ENCODE measurements at places on chromosomes 1 and 21.

- peak; percentile 36 for DNase-seq
Observed at GRCh38 chr21:39346671-39347331, 2.1 kb downstream of the HMGN1 start.

GRCh38 chr1:14184454-14184853 is 414.0 kb upstream of the KAZN start:
- no peak for DNase-seq

DNA sequence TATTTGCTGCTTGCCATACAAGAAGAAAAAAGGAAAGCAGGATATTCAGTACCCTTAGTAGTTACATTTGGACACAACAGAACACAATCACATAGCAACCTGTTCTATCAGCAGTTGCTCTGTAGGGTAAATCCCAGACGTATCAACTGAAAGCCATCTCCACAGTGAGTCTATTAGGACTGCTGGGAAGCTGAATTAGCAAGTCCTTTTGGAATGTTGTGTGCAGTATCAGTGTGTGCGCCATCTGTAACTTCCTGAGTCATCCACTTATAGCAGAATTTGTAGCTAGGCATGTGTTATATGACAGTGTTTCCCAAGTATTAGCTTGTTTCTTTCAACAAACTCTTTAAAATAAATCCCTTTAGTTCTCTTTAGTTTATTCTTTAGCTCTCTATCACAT is 21.3 kb downstream of the CCDC30 start:
- no peak for DNase-seq

- DNase-seq, result peak; percentile 70
Observed at GRCh38 chr21:17818186-17819113, 706 bp downstream of the C21orf91 start.

- no peak for DNase-seq
Observed at GRCh38 chr1:56898005-56898373, 43.4 kb downstream of the C8A start.

- no peak for DNase-seq
Observed at GRCh38 chr1:181658581-181658980, 175.3 kb downstream of the CACNA1E start.

GRCh38 chr1:8334106-8334851 is 16.4 kb downstream of the SLC45A1 start:
- DNase-seq, result no peak

- no peak for DNase-seq
Observed at GRCh38 chr1:5954964-5955363, 37.3 kb downstream of the NPHP4 start.

DNA sequence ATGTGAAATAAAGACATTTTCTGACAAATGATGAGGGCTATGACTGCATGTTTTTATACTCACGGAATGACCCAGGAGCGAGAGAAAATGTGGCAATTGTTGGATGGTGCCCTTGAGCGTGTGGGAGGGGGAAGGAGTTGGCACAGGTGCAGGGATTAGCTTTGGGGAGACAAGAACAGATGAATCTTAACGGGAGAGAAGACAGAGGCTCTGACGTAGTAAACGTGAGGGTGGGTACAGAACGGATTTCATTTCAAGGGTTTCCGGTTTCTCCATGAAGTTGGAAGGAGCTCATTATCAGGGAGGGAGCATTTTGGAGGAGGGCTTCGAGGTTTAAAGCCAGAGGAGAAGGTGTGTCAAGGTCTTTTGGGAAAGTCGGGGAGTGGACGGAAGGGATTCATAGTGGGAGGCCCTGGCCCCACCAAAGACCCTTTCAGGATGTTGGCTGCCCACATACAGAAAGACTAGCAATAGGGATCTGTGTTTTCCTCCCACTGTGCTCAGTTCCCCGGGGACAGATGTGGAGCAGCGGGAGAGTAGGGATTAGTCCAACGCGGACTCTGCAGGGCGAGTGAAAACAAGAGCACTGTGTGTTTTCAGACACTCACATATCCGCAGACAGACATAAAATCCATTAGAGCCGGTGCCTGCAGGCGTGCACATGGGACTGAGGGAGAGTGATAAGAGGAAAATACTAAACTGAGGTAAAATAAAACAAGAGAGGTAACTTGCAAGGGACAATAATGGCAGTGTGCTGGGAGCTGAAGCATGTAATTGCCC is 584.1 kb downstream of the AJAP1 start:
- no peak for DNase-seq

DNA sequence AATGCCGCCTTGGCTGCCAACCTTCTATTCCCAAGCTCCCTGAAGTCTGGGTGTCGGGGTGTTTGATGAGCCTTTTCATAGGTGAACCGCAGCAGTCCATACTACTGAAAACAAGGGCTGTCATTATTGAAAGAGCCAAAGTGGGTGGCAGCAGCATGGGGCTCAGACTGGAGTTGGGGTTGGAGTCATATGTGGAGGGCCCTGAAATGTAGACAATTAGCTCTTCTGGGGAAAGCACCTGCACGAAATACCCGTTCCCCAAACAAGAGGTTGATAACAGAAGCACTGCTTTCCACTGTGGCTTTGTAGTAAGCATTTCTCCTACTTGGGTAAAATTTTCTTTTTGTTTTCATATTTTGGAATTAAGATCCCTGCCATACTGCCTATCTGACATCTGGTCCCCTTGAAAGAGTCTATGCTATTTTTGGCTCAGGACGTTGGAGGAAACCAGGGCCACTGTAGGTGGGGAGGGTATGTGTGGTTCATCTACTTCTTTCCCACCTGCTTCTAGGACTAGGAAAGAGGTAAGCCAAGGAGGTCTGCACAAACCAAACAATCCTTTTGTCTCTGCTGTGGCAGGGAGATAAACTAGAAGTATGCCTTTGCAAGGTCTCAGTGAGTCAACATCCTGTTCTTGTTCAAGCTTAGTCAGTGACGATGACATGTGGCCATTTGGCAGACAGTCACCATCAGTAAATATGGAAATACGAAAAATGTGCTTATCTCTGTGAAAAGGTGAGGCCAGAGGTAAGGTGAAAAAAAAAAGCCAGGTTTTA is 197.0 kb upstream of the UBE2U start:
- peak; percentile 21 for DNase-seq

- DNase-seq, result no peak
Observed at GRCh38 chr1:180966744-180967536, 54.2 kb downstream of the KIAA1614 start.

- peak; percentile 20 for DNase-seq
Observed at GRCh38 chr1:238370599-238370998, 479.9 kb upstream of the ZP4 start.

GRCh38 chr1:117886101-117886795 is 43.2 kb downstream of the GDAP2 start:
- no peak for DNase-seq

GRCh38 chr1:197692965-197693364 is 82.3 kb downstream of the DENND1B start:
- no peak for DNase-seq

DNA sequence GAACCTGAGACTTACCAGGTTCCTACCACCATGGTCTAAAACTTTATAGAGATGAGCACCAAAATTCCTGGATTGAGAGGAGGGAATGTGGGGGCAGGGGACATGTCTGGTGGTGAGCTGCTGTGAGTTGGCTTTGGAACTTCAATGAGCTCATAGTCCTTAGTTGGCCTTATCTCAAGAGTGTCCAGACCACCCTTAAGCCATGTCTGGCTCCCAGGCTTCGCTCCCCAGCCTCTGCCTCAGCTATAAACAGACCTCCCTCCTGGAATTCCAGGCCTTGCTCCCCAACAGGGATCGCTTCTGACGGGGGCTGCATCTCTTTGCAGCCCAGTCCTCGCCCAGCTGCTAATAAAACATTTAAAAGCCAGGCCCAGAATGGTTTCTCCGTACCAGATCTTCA is 19.5 kb downstream of the ATF3 start:
- no peak for DNase-seq

DNA sequence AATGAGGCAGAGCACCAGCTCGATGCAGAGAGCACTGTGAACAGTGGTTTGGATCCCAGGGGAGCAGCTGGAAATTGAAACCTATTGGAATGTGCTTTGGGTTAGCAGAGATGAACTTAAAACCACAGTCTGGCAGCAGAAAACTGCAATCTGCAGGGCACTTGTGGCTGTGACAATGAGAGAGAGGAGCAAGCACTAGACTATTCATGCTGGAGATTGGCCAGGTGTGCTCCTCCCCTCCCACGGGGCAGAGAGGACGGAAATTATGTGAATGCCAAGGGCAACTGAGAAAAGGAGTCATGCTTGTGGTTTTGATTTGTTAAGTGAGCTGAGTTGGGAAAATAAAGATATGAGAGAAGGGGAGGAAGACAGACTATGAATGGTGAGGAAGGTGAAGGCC is 38.1 kb downstream of the HSD3B2 start:
- DNase-seq, result no peak

DNA sequence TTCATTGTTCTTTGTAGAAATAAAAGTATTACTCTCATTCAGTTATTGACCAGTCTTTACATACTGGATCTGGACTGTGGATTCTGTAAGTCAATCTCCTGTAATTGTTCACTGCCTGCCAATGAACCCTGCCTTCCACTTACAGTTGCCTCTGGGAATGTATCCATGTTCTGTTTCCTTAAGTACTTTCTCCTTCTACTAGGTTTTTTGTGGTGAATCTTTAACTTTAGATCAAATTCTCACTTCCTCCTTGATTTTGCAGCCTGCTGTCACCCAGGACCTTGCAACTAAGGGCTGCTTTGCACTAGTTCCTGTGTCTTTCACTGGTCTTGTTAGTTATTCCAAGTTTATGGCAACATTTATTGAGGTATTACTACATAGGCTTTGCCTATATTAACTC is 28.2 kb upstream of the ANKRD13C start:
- DNase-seq, result no peak

DNA sequence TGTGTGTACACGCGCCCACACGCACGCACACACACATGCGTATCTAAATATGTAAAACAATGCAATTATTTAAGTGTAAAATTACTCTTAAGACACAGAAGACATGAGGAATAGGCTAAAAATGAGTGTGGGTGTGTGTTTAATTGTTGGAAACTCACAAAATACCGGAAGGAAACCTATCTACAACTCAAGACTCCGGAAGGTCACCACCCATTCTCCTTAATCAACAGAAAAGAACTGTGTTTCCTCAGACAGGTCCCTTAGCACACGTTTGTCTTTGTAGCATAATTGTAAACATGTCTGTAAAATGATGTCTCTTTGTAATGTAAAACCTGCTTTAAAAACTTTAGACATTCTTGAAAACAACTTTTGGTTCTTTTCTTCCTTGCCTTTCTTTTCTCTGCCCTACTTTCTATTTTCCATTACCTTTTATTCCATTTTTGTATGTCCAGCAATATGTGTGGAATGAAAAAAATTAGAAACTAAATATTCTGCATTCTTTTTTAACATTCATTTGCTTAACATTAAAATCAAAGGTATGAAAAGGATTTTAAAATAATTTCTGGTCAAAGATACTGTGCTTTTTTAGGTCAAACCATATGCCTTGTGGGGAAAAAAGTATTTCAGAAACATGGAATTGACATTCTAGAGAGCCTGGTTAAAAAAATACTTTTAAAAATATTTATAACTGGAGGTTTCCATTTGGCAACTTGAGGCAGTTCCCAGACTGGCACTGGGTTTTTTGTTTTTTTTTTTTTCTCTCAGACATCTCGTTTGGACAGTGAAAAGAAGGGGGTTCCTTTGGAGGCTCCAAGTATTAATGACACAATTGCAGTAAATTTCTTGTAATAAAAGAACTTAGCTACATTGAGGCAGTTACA is 46.2 kb downstream of the ATP5PF start:
- DNase-seq, result no peak

GRCh38 chr1:204975568-204976235 is 67.3 kb upstream of the CNTN2 start:
- DNase-seq, result peak; percentile 56

GRCh38 chr1:94817712-94818111 is 2.4 kb upstream of the SLC44A3 start:
- peak; percentile 59 for DNase-seq

DNA sequence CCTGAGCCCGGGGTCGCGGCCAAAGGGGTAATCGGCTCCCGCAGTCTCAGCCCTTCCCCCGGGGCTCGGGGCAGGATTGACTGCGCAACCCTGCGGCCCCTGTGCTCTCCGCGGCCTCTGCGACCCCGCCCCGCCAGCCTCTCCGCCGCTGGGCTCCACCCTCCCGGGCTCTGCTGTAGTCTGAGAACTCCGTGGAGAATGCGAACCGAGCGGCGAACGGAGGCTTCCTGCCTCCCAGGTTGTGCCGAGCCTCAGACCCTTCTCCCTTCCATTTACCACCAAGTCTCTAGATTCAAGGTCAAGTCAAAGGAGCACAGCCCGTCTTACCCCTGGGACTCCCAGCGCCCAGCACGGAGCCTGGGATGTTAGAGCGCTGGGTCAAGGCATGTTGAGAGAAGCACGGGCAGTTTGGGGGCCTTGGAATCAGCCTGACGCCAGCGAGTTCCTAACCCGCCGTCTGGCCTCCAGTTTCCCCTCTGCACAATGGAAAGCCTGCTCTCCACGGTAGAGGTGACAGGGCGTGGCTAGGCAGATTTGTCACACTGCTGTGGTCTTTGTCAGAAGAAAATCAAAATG is 3.0 kb downstream of the ATP2B4 start:
- peak; percentile 86 for DNase-seq

DNA sequence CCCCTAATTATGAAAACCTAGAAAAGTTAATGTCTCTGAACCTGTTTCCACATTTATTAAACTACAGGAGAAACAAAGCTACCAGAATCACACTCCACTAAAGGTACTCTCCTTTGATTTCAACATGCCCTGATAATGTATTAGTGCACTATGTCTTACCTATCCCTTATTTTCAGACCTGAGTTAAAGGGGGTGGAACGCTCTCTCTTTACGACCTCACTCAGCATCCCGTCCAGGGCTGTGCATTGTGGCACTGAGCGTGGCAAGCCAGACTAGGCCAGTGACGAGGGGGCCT is 678 bp downstream of the LSM10 start:
- DNase-seq, result no peak

DNA sequence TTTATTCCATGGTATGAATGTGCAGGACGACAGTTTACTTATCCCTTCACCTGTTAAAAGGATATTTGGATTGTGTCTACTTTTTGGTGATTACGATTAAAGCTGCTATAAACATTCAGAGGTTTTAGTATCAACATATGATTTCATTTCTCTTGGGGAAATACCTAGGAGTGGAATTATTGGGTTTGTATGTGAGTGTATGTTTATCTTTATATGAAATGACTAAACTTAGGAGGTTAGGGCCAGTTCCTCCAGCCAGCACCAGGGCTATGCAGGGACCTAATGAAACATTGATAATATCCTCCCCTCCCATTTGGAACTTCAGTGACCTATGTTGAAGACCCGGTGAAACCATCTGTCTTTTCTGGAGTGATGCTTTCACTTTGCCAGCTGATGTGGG is 13.8 kb downstream of the TMEM51 start:
- DNase-seq, result no peak

- no peak for DNase-seq
Observed at GRCh38 chr21:27104846-27105431, 138.1 kb upstream of the ADAMTS5 start.

- peak; percentile 36 for DNase-seq
Observed at GRCh38 chr1:23122023-23122748, 46.5 kb downstream of the LUZP1 start.

Measured in small intestine (tissue), 16 donors.